Gastrocnemius medialis (tissue), 4 donors: ENCODE measurements at places on chromosomes 3 and 15.
A peak's percentile ranks its signal among the peaks of the same experiment; 100 is the strongest.

GRCh38 chr3:50336452-50337174 lies 4.0 kb downstream of the RASSF1 start:
- no peak for DNase-seq

- DNase-seq, result peak; percentile 96
Observed at GRCh38 chr3:184320104-184320445, 5.7 kb downstream of the EIF4G1 start.

- no peak for DNase-seq
Observed at GRCh38 chr3:128328546-128329458, 137.9 kb downstream of the DNAJB8 start.

DNA sequence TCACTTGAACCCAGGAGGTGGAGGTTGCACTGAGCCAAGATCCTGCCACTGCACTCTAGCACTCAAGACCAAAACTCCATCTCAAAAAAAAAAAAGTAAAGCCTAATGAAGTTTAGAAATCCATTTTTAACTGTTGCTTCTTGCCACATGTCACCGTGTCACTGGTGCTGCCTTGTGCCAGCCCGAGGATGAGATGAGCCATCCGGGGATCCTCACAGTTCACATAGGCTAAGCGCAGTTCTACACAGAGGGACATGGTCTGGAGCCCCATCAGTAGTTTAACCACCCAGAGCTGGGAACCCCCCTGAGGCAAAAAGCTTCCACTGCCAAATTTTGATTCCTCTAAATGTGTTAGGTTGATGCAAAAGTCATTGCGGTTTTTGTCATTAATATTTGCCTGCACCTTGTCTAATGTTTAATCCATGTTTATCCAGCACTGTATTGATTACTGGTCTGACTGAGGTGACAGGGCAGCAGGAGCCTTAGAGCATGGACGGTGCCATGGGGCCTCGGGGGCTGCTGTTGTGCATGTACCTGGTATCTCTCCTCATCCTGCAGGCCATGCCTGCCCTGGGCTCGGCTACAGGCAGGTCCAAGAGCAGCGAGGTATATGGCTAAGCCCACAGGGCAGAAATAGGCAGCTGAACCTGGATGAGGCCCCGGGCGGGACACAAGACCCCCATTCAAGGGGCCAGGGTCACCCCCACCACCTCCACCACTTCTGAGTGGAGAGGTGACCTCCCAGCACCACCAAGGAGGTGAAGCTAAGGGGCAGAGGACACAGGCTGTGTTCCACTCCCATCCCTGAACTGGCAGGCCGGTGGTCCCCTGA lies at the start of gene ITIH1:
Gene ITIH1, plus strand, starts transcription at position 473 of the 832 bp plus-strand sequence. Its CDS starts 17 bp downstream, at position 490.
- DNase-seq, result no peak

DNA sequence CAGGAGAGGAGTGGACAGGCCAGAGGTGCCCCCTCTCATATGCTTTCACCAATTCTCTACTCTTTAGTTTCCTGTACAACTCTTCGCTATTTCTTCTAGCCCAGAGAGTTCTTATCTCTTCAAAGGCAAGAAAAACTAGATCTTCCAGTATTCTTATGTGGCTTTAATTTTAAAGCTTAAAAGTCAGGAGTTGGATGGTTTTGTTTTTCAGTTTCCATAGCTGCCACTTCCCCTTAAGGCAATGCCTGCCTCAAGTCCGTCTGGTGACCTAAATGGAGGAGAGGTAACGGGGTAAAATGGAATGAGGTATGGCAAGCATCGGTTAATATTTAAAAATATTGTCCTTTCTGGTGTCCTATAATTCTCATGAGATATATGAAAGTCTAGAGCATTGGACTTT lies 11.4 kb upstream of the VGLL3 start:
- DNase-seq, result no peak

DNA sequence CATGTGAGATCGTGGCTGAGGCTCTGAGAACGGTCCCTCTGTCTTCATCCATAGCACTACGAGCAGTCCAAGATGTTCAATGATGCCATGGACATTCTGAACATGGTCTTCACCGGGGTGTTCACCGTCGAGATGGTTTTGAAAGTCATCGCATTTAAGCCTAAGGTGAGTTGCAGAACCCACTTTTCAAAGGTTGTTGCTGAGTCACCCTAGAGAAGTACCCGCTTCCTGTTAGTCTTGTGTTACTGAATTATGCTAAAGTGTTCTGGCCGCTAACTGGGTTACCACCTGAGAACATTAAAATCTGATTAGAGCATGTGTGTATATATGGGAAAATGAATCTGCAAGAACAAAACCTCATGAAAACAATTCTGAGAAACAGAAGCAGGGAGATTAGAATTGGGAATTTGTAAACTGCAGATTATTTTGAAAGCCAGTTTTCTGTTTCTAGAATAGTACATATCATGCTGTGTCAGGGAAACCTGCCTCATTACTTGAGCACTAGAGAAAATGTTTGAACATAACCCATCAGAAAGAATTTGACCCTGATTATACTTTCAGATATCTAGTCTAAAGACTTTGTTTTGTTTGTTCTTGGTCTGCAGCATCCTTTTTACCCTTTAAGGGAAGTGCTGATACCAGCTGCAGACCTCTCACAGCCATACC lies 92.6 kb downstream of the CHDH start:
- no peak for DNase-seq

- DNase-seq, result no peak
Observed at GRCh38 chr3:68919000-68919399, 13.3 kb downstream of the TAFA4 start.

DNA sequence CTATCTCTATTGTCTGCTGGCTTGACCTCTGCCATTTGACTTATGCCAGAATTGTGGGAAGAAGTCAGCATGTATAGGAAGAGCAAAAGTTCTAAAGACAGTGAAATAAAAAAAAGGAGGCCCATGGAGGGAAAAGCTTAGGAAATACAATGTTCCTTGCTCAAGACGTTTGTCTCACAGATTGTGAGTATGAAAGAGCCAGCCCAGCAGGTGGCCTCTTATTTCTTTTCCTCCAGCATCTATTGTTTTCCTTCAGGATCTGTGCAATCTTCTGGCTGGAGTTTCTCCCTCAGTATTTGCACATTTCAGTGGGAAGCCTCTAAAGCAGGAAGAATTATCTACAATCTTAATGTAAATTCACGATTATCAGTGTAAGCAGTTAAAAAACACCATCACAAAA lies 43.7 kb downstream of the ZDHHC3 start:
- DNase-seq, result no peak

DNA sequence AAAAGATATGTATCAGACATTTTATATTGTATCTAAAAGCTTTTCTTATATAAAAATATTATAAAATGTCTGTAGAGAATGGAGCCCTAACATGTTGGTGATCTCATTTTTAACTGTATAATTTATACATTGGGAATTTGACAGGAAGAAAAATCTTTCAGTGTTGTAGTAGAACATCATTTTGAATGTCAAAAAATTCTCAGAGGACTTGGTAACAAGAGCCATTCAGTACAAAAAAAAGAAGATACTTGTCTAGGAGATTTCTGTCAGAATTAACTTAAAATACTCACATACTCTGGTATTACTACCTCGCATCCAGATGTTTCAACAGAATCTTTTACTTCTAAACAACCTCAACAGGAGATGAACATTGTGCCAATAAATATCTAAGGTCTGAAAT lies 1277.9 kb downstream of the ROBO2 start:
- no peak for DNase-seq
